Epithelial cell of alveolus of lung (primary cell): ENCODE measurements at places on chromosomes 4 and X. TPM values are rescaled to one million over a fixed set of nuclear protein-coding genes. Genes with fewer than 3 reads are reported as not detected.

NMU gene
- total RNA-seq = 0.80 and 1.2 TPM in 2 replicates

SPANXN4 gene
- total RNA-seq = not detected in 2 replicates

ATP1B4 gene
- not detected in 2 replicates for total RNA-seq

GAGE2A gene
- total RNA-seq = not detected in 2 replicates

SGMS2 gene
- total RNA-seq = 10.5 and 29.3 TPM in 2 replicates

AWAT1 gene
- not detected in 2 replicates for total RNA-seq

RPL36A gene
- total RNA-seq = 453 and 4,357 TPM in 2 replicates

SASH3 gene
- total RNA-seq = not detected in 2 replicates
